ENCODE measurements at places on chromosomes 5 and 9. TPM values are rescaled to one million over a fixed set of nuclear protein-coding genes. Genes with fewer than 3 reads are reported as not detected.

KIF4B gene
- 0.32 TPM for total RNA-seq

IDNK gene
- total RNA-seq: 3.5 TPM

SMIM32 gene
- total RNA-seq: not detected

POC5 gene
- total RNA-seq: 9.2 TPM

WNK2 gene
- 0.39 TPM for total RNA-seq

TCF7 gene
- 42.2 TPM for total RNA-seq

POU5F2 gene
- 1.5 TPM for total RNA-seq

OCLN gene
- 0.76 TPM for total RNA-seq

TMEM161B gene
- 25.7 TPM for total RNA-seq

EMB gene
- total RNA-seq: 93.9 TPM

GRK6 gene
- total RNA-seq: 108 TPM

CDH9 gene
- not detected for total RNA-seq

CXCL14 gene
- not detected for total RNA-seq

MIER3 gene
- 18.9 TPM for total RNA-seq

SUB1 gene
- total RNA-seq: 263 TPM

TTC1 gene
- 46.9 TPM for total RNA-seq

MEIKIN gene
- total RNA-seq: not detected

PSMB7 gene
- 105 TPM for total RNA-seq

MARCOL gene
- not detected for total RNA-seq

GRIN3A gene
- total RNA-seq: not detected

UQCRQ gene
- total RNA-seq: 408 TPM

GRM6 gene
- not detected for total RNA-seq

MRPL36 gene
- 50.3 TPM for total RNA-seq

SLC1A1 gene
- total RNA-seq: not detected

ZNF483 gene
- 7.0 TPM for total RNA-seq

PIGO gene
- total RNA-seq: 16.6 TPM

KCNN2 gene
- total RNA-seq: not detected

CHSY3 gene
- not detected for total RNA-seq

MOB3B gene
- 0.17 TPM for total RNA-seq

OBP2A gene
- not detected for total RNA-seq

LVRN gene
- 1.9 TPM for total RNA-seq

SLC12A2 gene
- 9.7 TPM for total RNA-seq

GZMA gene
- total RNA-seq: 10.3 TPM

TTF1 gene
- total RNA-seq: 22.1 TPM

F2RL1 gene
- 1.9 TPM for total RNA-seq

MSMP gene
- total RNA-seq: not detected
